IMR-90 (cell line): ENCODE measurements at places on chromosomes 11 and 22. TPM values are rescaled to one million over a fixed set of nuclear protein-coding genes. Genes with fewer than 3 reads are reported as not detected.

DNA sequence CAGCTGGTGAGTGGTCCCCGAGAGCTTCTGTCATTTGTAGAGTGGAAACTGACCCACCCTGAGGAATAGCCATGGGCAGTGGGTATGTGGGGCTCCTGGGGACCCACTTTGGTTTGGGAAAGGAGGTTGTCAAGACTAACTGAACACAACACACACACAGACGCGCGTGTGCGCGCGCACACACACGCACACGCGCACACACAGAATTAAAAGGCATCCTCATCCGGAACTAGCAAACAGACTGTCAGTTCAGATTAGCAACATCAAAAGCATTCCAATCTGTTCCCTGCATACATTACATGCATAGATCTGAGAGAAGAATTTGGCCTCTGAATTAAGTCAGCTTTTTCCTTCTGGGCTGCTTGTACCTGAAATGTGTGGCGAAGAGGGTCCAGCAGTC, 284.7 kb downstream of the ST3GAL4 start:
- peaks cover 17% of the 10 kb centered on the region for H3K4me1 ChIP-seq
- no peak overlapping the region for H3K4me3 ChIP-seq
- H3K36me3 ChIP-seq = no peaks in the 10 kb centered on the region
- no peak for DNase-seq

Gene CBX6
- 15.2 and 17.5 TPM in 2 replicates for total RNA-seq

DNA sequence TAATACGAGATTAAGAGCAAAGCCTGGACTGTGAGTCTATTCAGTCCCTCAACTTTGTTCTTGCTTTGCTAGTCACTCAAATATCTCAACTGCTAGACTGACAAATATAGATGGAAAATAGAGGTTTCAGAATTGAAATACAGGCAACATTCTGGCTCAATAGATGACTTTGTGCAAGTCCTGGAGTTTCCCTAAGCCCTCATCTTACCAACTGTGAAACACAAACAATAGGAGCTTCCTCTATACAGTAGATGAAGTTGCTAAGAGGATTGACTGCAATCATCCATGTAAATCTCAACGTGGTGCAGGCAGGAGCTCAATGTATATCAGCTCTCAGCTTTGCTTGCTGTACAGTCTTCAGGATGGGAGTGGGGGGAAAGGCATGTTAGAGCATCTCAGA, 6.2 kb upstream of the MPEG1 start:
- H3K4me1 ChIP-seq = peaks cover 26% of the 10 kb centered on the region
- H3K27me3 ChIP-seq = peaks cover 5% of the 10 kb centered on the region
- DNase-seq = no peak
- no peak overlapping the region for H3K4me3 ChIP-seq
- H3K27ac ChIP-seq = no peak overlapping the region

- H3K4me1 ChIP-seq = peaks cover 24% of the 10 kb centered on the region
- H3K27ac ChIP-seq = peak overlapping the region; percentile 93
- peak; percentile 48 for DNase-seq
- no peaks in the 10 kb centered on the region for H3K27me3 ChIP-seq
- H3K36me3 ChIP-seq = peaks cover 15% of the 10 kb centered on the region
These were observed 486 bp downstream of the CLMP start for GRCh38 chr11:123194337-123195187.

GRCh38 chr11:78740199-78741071, 165.8 kb upstream of the NARS2 start:
- no peak overlapping the region for H3K27ac ChIP-seq
- H3K4me1 ChIP-seq = peaks cover 2% of the 10 kb centered on the region; the same call in 1 of the 2 replicates
- H3K27me3 ChIP-seq = no peaks in the 10 kb centered on the region
- no peak overlapping the region for H3K4me3 ChIP-seq
- no peak for DNase-seq
